Smooth muscle cell of the coronary artery (primary cell): ENCODE measurements at places on chromosomes 7 and 10. TPM values are rescaled to one million over a fixed set of nuclear protein-coding genes. Genes with fewer than 3 reads are reported as not detected.

DLG5 gene
- 22.2 and 52.4 TPM in 2 replicates for total RNA-seq

TMEM229A gene
- total RNA-seq, result 0.23 and 0.38 TPM in 2 replicates

SHTN1 gene
- total RNA-seq, result under 0.01 and 2.4 TPM in 2 replicates

EVX1 gene
- total RNA-seq, result not detected in 2 replicates

ASB10 gene
- total RNA-seq, result not detected in 2 replicates

BMI1 gene
- total RNA-seq, result 42.9 and 99.8 TPM in 2 replicates

ANXA7 gene
- total RNA-seq, result 82.7 and 89.0 TPM in 2 replicates

RNF32 gene
- total RNA-seq, result 0.23 and 0.98 TPM in 2 replicates

SAP25 gene
- total RNA-seq, result 0.08 TPM in 1 of 2 replicates, not detected in the other

GCK gene
- 0.60 and 1.6 TPM in 2 replicates for total RNA-seq

HSPB1 gene
- total RNA-seq, result 31.0 and 39.5 TPM in 2 replicates

LOXL4 gene
- total RNA-seq, result 18.6 and 122 TPM in 2 replicates

GFRA1 gene
- under 0.01 and 0.35 TPM in 2 replicates for total RNA-seq

WNT2 gene
- total RNA-seq, result 0.08 and 1.6 TPM in 2 replicates

PNLIPRP1 gene
- not detected in 2 replicates for total RNA-seq

NPC1L1 gene
- total RNA-seq, result 0.12 TPM in 1 of 2 replicates, not detected in the other

CCDC71L gene
- 12.1 and 15.4 TPM in 2 replicates for total RNA-seq

DMBT1 gene
- total RNA-seq, result under 0.01 and 0.12 TPM in 2 replicates

TBC1D12 gene
- 5.5 and 13.4 TPM in 2 replicates for total RNA-seq

LGI1 gene
- total RNA-seq, result not detected in 2 replicates

IGF2BP3 gene
- 5.1 and 40.6 TPM in 2 replicates for total RNA-seq

SPOCK2 gene
- total RNA-seq, result under 0.01 and 0.12 TPM in 2 replicates

TUBAL3 gene
- total RNA-seq, result not detected in 2 replicates

OR9A2 gene
- total RNA-seq, result 0.12 TPM in 1 of 2 replicates, not detected in the other

TEX36 gene
- total RNA-seq, result not detected in 2 replicates

HSPA12A gene
- 0.90 and 15.7 TPM in 2 replicates for total RNA-seq

PNLIPRP3 gene
- not detected in 2 replicates for total RNA-seq

PCGF6 gene
- total RNA-seq, result 8.0 and 9.8 TPM in 2 replicates

SLC13A4 gene
- 0.08 and 0.12 TPM in 2 replicates for total RNA-seq

KAZALD1 gene
- total RNA-seq, result 4.0 and 25.4 TPM in 2 replicates

HOXA6 gene
- not detected in 2 replicates for total RNA-seq

CNOT4 gene
- total RNA-seq, result 7.5 and 8.9 TPM in 2 replicates

PDIA4 gene
- 284 and 381 TPM in 2 replicates for total RNA-seq

ZP3 gene
- total RNA-seq, result 1.4 and 2.2 TPM in 2 replicates

VIPR2 gene
- total RNA-seq, result 0.23 TPM in 1 of 2 replicates, not detected in the other

RPEL1 gene
- total RNA-seq, result 0.08 and 0.12 TPM in 2 replicates

CABCOCO1 gene
- total RNA-seq, result 0.60 TPM in 1 of 2 replicates, not detected in the other

NUTM2B gene
- 0.30 TPM in 1 of 2 replicates, not detected in the other for total RNA-seq

ZCCHC24 gene
- total RNA-seq, result 16.7 and 17.6 TPM in 2 replicates

NUPR2 gene
- not detected in 2 replicates for total RNA-seq

SPDYE3 gene
- total RNA-seq, result not detected in 2 replicates

C10orf67 gene
- total RNA-seq, result not detected in 2 replicates

ZNF365 gene
- total RNA-seq, result 0.70 and 13.0 TPM in 2 replicates

TAS2R16 gene
- not detected in 2 replicates for total RNA-seq
